NCI-H187 (cell line): ENCODE measurements at places on chromosomes 1 and 21.

- DNase-seq = no peak
These were observed 477.0 kb upstream of the LRRC7 start for GRCh38 chr1:69090752-69091151.

- no peak for DNase-seq
These were observed 15.4 kb upstream of the OTUD3 start for GRCh38 chr1:19866758-19867157.

GRCh38 chr21:25887166-25887565 is 152.4 kb downstream of the GABPA start:
- DNase-seq = no peak

DNA sequence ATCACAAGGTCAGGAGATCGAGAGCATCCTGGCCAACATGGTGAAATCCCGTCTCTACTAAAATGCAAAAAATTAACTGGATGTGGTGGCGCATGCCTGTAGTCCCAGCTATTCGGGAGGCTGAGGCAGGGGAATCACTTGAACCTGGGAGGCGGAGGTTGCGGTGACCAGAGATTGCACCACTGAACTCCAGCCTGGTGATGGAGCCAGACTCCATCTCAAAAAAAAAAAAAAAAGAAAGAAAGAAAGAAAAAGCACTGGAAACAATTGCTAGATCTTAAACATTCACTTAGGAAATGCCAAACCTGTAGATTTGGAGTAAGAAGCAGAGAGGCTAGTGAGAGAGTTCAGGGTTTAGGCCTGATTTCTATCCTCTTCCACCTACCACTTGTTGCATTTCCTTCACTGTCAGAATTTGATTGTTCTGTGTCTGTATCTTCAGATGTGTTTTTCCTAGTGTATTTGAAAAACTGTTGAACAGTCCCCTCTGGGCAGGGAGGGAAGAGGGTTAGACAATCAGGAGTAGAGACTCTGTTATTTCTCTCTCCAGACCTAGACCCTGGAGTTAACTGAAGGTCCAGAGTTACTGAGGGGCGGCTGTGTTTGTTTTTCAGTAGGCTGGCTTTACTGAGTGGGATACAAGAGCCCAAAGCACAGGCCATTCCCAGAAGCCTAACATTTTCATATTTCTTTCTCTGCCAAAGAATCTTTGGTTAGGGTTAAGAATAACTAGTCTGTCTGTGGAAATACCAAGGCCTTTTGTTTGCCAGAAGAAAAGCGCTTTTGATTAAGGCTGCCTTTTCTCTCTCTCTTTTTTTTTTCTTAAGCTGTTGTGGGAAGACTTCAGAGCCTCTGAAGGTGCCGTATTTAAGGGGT is 31.1 kb upstream of the MACF1 start:
- no peak for DNase-seq

GRCh38 chr1:193265716-193266115 is 79.3 kb upstream of the B3GALT2 start:
- DNase-seq = no peak

- no peak for DNase-seq
These were observed 114.2 kb upstream of the NR5A2 start for GRCh38 chr1:199913318-199913717.

- DNase-seq = no peak
These were observed 96.2 kb downstream of the BEND5 start for GRCh38 chr1:48680411-48681035.

DNA sequence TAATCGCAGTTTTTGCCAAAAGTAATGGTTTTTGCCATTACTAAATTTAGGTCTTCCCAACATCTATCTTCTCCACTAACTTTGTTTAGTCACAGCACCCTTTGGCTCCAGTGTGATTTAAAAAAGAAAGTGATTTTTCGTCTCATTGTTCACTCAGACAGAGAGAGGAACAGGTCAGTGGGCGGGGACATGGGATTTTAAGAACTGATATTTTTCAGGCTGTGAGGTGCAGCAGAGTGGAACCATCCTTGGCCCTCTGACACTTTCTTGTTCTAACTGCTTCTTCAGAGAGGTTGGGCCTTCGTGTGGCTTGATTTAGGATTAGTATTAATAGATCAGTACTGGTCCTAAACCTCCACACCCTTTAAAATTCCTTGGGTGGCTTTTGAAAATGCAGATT is 38.8 kb downstream of the CASQ2 start:
- no peak for DNase-seq

DNA sequence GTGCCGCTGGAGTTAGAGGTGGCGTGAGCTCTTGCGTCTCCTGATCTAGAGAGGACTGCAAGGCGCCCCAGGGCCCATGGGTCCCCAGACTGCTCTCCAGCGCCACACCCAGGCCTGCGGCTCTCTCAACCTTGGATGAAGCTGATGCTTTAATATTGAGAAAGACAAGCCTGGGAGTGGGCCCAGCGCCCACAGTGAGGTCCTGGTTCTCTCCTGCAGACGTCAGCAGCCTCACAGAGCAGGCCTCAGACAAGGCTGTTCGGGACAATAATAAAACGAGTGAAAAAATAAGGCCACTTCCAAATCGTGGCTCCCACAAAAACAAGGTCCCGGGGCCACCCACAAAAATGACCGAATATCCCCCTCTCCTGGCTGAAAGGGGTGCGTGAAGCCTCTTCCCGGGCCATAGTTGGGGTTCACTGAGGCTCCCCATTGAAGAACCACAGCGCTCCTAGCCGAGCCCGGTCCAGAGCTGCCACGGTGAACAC is 6.0 kb upstream of the DNMT3L start:
- no peak for DNase-seq

DNA sequence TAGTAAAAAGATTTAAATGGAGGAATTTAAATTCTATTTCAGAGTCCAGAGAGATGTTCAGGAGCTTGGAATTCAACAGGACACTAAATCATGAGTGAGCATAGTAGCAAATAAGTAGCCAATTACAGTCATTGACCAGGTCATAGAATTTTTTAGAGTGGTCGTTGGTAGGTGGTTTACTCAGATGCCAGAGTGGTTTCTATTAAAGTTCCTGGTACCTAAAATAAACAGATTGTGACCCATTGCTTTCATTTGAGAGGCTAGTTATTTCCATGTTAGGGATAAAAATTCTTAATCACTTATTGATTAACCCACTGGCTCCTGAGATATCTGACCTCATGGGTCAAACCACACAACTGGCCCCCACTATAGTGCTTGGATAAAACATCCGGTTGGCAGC is 201.3 kb downstream of the ASTN1 start:
- DNase-seq = no peak

GRCh38 chr1:75745276-75745675 is 20.8 kb downstream of the ACADM start:
- DNase-seq = no peak

GRCh38 chr1:229971141-229971540 is 95.9 kb upstream of the GALNT2 start:
- DNase-seq = no peak

- DNase-seq = no peak
These were observed 23.0 kb upstream of the PLEKHA6 start for GRCh38 chr1:204382714-204383083.

DNA sequence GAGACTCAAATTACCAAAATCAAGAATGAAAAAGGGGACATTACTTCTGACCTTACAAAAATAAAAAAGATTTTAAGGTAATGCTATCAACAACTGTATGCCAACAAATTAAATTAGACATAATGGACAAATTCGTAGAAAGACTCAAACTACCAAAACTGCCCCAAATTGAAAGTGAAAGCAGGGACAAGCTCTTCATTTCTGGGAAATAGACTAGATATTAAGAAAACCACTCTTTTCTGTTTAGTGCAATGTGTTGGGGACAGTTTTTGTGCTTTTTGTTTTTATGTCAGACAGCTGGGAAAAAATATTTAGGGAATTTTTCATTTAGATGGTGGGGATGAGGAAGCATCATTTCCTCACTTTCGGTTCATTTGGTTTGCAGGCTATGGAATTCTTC is 4.9 kb upstream of the GBP1 start:
- no peak for DNase-seq

- no peak for DNase-seq
These were observed 58.5 kb downstream of the KIF26B start for GRCh38 chr1:245213066-245213831.

- no peak for DNase-seq
These were observed 974.8 kb downstream of the ADGRL2 start for GRCh38 chr1:82775406-82776000.

- no peak for DNase-seq
These were observed 21.8 kb downstream of the TRPM2 start for GRCh38 chr21:44375281-44375651.

DNA sequence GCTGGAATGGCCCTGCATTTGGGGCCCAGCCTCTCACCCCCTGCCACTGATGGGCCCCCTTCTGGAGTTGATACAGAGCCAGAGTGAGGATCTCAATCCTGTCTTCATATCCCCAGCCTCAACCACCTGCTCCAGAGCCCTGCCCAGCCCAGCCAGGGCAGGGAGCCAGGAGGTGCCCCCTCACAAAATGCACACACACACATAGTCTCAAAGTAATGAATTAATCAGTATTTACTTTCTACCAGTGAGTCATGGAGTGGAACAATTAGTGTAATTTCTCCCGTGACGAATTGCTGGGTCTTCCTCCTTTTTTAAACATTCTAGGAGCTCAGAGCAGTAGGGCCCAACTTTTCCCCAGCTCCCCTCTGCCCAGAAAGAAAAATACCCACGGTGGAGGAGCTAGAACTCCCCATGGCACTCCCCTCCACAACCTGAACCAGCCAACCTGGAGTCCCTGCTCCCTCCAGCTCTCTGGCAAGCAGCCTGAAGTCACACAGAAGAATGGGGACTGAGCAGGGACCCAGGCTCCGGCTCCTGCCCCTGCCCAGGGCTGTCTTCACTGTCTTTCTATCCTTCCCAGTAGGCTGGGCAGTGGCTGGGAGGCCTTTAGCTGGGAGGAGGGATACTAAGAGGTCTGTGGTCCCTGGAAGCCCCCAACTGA is 29.3 kb downstream of the SDC3 start:
- no peak for DNase-seq

DNA sequence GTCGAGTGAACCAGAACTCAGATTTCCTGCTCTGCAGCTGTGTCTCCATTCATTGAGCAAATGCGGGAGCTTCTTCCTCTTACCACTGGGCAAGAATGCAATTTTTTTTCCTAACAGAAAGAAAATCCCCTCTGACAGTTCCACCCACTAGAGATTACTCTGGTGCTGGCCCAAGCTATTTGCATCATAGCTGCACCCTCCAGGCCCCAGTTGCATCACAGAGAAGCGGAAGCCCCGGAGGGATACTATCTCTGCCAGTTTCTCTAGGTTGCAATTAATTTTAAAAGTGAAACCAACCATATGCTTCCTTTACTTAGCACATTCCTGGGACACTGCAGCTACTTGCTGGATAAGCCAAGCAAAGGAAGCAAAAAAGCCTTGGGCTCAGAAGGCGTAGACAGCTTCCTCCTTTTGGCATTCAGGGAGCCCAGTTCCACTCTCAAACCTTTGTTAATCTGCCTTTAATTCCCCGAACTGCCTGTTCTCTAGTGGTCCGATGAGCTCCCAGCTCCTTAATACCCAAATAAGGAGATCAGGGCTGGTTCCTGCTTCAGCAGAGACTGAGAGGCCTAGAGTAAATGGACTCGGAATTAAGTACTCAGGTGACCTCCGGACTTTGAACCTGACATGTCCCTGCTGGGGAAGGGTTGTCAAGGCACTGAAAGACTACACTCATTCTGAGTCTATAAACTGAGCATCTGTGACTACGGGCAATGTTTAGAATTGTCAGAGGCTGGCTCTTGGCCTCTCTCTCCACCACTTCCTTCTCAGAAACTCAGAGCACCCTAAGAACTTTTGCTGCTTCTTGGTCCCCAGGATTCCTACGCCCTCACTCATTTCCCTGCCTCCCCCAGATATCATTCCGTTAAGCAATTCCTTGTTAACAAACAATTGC is 72.5 kb upstream of the TNFSF18 start:
- no peak for DNase-seq

DNA sequence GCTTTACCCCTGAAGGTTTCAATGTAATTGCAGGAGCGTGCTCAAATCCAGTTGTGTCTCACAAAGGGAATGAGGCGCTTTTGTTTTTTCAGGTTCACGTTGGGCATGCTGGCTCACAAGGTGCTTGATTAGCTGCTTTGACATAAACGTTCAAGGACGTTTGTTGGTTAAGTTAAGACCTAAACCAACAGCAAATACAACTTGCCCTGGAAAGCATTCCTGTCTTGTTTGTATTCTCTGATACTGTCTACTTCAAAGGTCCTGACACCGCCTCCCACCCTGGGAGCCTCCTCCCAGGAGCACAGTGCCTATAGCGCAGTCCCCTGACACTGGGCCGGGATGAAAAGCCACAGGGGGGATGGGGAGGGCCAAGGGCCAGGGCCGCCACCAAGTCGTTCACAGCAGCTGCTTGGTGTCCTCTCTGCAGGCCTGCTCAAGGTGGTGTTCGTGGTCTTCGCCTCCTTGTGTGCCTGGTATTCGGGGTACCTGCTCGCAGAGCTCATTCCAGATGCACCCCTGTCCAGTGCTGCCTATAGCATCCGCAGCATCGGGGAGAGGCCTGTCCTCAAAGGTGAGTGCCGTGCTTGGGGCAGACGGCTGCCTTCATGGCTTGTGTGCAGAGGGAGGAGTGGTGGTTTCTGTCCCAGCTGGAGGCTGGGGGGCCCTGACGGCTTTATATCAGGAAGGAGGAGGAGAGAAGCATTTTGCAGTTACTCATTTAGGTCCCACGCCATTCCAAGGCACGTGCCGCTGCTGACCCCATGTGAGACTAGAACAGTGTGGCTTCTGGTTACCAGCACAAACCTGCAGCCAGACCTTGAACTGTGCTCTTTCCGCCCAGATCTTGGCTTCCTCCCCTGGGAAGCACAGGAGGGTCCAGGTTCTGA is 6.1 kb downstream of the FAM3B start:
- no peak for DNase-seq

- no peak for DNase-seq
These were observed 57.2 kb upstream of the SGIP1 start for GRCh38 chr1:66476774-66477173.

DNA sequence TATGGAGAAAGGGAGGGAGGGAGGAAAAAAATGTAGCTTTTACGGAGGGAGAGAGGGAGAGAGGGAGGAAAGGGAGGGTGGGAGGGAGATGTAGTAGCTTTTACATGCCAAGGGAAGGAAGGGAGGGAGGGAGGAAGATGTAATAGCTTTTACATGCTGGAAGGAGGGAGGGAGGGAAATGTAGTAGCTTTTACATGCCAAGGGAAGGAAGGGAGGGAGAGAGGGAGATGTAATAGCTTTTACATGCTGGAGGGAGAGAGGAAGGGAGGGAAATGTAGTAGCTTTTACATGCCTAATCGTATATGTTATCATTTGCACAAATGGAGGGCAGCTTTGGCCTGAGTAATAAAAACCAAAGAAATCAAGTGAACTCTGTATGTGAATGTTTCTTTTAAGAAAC is 35.6 kb downstream of the EEIG2 start:
- DNase-seq = no peak

GRCh38 chr1:204255225-204255624 is 41.4 kb upstream of the GOLT1A start:
- peak; percentile 73 for DNase-seq

DNA sequence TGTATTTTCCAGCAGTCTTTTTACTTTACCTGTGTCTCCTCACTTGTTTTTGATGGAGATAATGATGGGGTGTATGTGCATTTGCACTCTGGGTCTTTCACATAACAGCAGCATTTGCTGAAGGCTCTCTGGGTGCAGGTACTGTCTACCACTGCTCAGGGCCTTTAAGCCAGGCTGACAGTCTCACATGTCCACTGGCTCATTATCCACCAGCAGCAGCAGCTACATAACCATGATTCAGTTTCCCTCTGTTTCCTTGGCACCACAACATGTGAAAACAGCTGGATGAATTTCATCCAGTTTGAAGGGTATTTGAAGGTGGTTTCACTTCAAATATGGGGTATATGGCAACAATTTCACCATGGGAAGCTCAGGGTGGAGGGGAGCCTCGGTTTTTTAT is 41.2 kb upstream of the ROR1 start:
- DNase-seq = no peak

GRCh38 chr21:34020005-34020847 is 53.2 kb upstream of the MRPS6 start:
- no peak for DNase-seq

GRCh38 chr1:160148121-160148520 is 3.3 kb upstream of the ATP1A4 start:
- no peak for DNase-seq
